ENCODE measurements at places on chromosomes 3 and 15. TPM values are rescaled to one million over a fixed set of nuclear protein-coding genes. Genes with fewer than 3 reads are reported as not detected.

The PPP1R14D gene
- polyA plus RNA-seq, result 0.41 TPM

The NCKIPSD gene
- polyA plus RNA-seq, result 18.4 TPM

The CCR8 gene
- polyA plus RNA-seq, result not detected

The TICRR gene
- 8.1 TPM for polyA plus RNA-seq

The UBAP1L gene
- 7.1 TPM for polyA plus RNA-seq

The TMIE gene
- polyA plus RNA-seq, result 0.63 TPM

Measured in right lung (tissue), 10 donors.